ENCODE measurements at places on chromosomes 6 and 20. TPM values are rescaled to one million over a fixed set of nuclear protein-coding genes. Genes with fewer than 3 reads are reported as not detected.

Gene TNF
- total RNA-seq = 2.5 TPM

Gene MYT1
- 0.30 TPM for total RNA-seq

Gene TRIM10
- total RNA-seq = not detected

Gene AVP
- total RNA-seq = not detected

Gene CLPSL2
- total RNA-seq = not detected

Gene PDE10A
- total RNA-seq = not detected

Gene FBXO9
- 67.7 TPM for total RNA-seq

Gene SLC17A1
- not detected for total RNA-seq

- peak; percentile 80 for DNase-seq
These were observed 347.8 kb upstream of the PLCB4 start for GRCh38 chr20:8721098-8721497.

DNA sequence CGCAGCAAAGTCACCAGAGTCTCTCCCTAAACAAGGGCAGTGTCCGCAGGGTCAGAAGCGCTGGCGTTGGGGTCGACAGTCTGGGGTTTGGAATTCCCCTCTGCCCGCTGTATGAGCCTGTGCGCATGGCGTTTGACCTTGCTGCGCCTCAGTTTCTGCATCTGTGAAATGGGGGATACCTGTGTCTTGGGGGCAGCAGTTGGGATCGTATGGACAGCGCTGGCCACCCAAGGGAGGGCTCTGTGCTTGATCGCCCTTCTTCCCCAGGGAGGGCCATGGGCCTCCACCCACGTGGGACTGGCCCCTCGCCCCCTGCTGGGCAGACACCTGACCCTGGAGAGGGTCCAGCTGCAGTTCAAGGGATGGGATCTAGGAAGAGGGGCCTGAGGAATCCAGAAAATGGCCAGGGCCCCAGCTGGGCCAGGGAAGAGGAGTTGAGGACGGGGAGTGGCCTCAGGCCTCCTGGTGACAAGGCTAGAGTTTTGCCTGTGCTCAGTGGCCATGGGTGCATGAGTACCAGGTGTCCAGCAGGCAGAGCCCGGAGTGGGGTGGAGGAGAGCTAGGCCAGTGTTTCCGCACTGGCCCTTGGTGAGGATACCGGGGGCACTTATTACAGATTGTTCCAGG lies 26.4 kb upstream of the PHACTR3 start:
- no peak for DNase-seq

DNA sequence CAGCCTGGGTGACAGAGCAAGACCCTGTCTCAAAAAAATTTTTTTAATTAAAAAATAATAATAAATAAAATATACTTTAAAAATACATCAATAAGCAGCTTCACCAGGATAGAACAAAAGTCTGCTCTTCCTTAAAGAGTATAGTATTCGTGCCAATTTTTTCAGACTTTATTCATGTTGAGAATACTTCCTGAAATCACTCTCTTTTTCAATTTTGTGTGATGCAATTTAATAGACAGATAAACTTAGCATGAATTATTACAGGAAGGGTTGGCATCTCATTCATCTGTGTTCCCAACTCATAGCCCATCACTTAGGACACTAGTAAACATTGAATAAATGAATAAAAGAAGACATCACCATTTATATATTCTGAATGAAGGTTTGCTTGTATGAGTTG lies 52.4 kb downstream of the IPCEF1 start:
- DNase-seq = no peak

DNA sequence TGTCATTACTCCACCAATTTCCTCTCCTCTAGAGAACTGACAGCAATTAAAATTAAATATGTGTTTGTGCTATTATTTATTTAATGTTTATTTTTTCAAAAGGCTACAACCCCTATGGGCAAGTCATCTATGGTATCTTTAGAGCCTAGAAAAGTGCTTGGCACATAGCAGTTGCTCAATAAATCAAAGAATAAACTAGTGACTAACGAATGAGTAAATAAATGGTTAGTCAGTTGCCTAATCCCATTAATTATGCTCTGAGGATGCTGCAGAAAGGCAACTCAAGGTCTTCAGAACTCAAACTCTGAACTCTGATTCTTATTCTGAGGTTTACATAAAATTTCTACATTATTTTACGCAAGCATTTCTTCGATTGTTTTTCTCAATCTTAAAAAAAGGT lies 193.0 kb upstream of the TSHZ2 start:
- no peak for DNase-seq

DNA sequence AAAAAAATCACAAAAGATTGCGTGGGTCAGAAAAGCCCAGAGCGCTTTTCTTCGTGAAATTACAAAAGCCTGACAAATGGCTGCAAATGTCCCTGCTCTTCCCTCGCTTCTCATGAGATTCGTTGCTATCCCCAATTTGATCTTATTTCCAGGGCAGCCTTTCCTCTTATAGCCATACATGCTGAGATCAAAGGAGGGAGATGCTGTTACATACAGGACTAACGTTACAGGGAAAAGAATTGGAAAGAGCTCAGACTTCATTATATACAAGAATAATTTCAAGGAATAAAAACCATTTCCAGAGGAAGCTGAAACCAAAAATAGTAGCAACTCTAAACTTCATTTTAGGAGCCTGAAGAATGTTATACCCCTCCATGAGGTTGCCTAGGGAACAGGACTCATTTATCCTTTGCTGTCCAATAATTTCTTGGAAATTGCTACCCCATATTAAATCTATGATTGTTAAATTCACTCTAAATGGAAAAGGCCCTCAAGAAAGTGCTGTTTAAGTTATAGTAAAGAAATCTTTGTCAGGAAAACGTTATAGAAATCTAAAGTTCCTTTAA lies 81.0 kb downstream of the METTL24 start:
- DNase-seq = no peak

DNA sequence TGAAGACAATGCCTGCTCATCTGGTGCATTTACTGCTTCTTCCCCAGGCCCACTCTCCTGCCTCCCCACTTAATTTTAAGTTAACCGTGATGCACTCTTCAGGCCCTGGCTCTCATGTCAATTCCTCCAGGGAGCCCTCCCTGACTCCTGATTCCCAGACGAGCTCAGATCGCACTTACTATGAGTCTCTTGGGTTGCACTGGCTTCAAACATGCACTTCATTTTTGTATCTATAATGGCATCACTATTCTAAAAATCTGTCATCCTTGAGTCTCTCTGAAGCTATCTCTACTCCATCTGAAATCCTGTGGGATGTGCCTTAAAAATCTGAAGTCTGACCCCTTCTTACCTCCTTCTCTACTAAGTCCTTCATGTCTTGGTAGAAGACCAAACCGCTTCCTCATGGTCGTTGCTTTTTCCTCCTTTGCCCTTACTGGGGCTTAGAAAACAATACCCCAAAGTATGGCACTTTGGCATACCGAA lies 24.7 kb downstream of the COX4I2 start:
- DNase-seq = no peak

DNA sequence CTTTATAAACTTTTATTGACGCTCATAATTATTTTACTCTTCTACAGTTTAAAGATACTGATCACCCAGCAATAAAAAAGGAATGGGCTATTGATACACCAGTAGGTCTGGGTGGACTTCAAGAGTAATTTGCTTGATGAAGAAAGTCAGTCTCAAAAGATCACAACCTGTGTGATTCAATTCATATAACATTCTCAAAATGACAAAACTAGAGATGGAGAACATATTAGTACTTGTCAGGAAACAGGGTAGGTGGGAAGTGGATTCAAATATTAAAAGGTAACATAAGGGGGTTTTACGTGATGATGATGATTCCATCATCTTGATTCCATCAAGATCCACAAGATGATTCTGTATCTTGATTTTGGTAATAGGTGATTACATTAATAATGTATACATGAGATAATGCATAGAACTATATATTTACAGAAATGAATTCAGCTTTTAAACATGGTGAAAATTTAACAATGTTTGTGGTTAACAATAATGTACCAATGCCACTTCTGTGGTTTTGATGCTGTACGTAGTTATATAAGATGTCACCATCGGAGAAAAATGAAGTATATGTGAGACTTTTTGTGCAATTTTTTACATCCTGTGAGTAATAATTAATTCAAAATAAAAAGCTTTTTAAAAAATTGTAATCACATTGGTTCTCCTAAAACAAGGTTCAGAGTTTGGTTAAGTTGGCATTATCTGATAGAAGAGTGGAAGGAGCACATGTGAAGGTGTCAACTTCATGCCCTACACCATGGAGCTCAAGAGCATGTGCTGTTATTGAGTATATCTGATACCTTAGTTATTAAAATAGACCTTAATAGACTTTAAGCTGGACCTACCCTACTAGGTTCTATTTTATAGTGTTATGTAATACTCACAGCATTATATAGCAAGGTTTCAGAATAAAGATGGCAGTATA lies 66.3 kb upstream of the DYNLRB1 start:
- no peak for DNase-seq

DNA sequence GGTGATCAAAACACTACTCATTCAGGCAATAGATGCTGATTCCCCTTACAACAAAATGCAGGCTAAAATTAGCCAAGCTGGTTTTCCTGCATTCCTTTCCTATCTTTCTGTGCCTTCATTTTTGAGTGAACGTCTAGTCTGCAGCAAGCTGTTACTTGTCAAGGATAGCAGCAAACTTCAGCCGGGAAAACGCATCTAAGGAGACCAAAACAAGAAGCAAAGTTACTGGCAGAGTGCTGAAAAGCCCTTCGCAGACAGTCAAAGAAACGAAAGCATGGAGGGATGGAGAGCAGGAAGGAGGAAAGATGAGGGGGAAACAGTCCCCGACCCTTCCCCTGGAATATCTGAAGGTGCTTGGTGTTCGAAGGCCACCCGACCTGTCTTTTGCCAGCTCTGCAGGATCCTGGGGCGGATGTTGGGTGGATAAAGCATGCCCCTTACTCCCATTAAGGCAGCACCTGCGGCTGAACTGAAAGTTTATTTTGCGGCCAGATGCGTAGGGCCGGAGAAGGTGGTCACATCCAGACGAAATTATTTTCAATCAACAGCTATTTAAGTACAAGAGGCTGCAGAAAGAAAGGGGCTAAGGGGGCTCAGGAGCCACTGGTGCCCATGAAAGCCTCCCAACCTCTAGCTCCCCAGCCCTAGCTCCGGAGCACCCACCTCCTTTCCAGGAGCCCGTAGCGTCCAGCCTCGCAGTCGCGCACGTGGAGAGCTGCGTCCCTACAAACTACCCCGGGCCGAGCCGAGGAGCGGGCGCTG lies 538 bp downstream of the FERMT1 start:
- no peak for DNase-seq

- no peak for DNase-seq
These were observed 16.4 kb downstream of the MICA start for GRCh38 chr6:31419842-31420241.

DNA sequence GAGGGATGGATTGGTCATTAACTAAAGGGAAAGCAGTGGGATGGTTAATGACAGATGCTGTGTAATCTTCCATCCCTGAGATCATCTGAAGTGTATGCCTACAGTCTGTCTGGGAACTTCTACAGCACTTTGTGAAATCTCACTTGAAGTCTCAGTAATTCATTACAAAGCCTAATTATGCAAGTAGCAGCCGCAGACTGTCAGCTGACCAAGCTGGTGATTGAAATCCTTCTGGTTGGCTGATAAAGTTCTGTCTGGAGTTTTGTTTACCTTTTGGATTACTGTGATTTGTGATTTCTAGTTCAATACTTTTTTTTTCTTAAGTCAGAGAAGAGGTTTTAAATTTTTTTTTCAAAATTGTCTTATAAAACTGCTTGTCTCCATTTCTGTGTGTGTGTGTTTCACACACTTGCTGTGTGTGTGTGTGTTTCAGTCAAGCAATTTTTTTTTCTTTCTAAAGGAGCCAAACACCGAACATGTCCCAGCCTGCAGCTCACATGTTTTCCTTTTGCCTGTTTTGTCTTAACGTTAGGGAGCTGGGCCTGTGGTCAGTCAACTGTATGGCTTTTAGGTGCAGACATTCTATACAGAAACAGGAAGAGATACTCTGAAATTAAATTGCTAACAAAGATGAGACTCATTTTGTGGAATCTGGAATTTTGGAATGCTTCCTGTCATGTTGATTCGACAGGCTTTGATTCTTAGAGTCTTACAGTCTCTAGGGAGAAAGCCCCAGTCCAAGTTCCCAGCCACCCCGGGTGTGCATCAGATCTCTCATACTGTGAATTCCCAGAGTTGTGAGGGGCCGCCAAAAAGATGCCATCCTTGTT lies 28.5 kb upstream of the ADGRF4 start:
- no peak for DNase-seq

DNA sequence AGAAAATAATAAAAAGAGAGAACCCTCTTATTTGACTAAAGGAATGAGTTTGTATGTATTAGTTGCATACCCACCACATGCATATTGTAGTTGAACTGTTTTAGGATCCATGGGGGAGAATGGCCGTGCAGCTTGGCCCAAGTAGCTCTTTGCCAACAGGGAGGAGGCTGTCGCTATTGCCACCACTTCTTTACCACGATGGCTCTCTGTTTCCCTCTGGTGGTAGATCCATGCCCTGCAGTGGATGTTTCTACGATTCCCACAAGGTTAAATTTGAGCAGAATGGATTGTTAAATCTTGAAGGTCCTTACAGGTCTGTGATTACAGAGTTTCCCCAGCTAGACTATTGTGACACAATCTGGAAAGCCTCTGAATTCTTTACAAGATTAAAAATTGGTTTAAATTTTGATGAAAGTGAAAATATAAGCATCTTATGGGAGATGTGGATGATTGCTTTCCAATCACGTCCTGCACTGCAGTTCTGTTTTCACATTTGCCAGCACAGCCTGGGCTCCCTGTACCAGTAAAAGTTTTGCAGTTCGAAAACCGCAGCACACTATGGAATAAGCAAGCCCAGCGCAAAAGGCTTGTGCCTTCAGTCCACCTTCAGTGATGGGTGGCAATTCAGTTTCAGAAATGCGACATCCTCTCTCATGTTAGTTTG lies 34.4 kb upstream of the FNDC1 start:
- peak; percentile 88 for DNase-seq

DNA sequence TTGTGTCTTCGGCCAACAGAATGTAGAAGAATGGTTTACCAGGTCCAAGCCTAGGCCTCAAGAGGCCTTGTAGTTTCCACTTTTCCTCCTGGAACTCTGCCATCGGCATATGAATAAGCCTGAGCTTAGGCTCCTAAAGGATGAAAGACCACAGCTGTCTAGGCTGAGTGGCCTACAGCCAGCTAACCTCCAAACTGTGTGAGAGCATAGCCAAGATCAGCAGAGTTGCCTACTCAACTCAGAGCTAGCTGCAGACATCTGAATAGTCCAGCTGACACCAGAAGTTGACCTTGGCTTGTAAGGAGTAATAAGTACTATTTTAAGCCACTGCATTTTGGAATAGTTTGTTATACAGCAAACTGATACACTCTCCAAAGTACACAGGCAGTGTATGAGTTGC lies 52.6 kb upstream of the SMIM29 start:
- DNase-seq = no peak

DNA sequence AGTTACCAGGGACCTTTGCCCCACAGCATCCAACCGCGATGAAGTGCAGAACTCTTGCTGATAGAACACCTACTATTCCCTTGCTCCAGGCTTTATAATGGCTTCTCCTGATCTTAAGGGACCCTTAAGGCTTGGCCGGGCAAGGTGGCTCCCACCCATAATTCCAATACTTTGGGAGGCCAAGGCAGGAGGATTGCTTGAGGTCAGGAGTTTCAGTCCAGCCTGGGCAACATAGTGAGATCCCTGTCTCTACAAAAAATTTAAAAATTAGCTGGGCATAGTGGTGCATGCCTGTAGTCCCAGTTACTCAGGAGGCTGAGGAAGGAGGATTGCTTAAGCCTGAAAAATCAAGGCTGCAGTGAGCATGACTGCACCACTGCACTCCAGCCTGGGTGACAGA lies 68.8 kb downstream of the GCNT2 start:
- no peak for DNase-seq

GRCh38 chr6:4336778-4337442 lies 201.5 kb upstream of the ECI2 start:
- DNase-seq = no peak

- no peak for DNase-seq
These were observed 7.1 kb upstream of the DUSP22 start for GRCh38 chr6:285030-285771.

- DNase-seq = peak; percentile 58
These were observed 4.0 kb downstream of the VARS1 start for GRCh38 chr6:31791324-31792089.
